ENCODE measurements at places on chromosomes 2 and 18.

DNA sequence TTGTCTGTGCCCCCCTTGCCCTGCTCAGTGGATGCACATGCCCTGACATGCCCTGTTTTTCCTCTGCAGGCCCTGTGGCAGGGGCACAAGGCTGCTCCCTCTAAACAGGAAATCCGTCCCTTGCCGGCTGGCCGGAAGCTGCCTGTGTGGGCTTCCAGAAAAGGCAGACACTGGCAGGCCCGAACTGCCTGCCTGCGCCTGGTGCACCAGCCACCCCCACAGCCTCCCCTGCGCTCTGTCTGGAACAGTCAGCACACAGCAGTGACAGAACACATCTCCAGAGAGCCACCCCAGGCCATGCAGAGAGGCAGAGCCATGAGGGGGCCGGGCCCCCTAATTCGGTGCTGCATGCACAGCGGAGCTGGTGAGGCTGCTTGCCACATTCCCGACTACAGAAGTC is 33.5 kb downstream of the LOXHD1 start:
- DNase-seq, result no peak

- no peak for DNase-seq
These were observed 222.9 kb upstream of the AGAP1 start for GRCh38 chr2:235270956-235271355.

DNA sequence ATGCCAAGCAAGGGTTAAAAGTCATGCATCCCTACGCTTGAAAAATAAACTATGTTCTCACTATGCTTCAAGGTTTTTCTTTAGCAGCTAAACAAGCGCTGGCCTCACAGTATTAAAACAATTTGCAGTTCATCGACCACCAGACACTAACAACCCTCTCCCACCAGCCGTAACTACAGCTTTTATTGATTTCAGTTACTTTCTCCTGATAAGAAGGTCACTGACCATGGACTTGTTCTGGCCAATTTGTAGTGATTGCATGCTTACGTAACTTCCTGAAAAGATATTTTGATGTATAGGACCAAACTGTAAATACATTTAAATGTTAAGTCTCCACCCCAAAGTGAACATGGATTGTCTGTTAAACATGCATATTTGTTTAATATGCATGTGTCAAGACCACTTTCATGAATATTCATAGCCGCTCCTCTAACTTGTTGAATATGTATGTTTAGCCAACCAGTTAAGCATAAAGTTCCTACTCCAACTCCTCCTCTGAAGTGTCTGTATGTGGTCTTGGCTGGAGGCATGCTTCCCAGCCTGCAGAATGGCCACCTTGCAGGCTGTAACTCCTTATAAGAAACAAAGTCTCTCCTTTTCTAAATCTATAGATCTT is 1.7 kb upstream of the THOC1 start:
- DNase-seq, result no peak

GRCh38 chr2:99085421-99085820 is 56.1 kb upstream of the C2orf15 start:
- no peak for DNase-seq

DNA sequence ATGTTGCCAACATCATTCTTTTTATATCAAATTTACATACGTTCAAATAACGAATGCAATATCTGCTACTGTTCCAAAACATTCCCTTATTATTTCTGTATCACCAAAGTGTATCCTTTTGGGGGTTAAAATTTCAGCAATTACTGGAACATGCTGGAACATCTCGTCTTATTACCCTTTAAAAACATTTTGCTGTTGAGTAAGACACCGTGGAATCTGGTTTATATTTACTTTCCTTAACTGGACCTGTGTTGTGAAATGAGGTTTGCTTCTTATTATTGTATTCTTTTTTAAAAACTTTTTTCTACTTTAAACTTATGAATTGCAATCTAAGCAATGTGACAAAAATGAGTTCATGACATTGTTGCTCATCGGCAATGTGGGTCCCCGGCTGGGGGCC is 87.4 kb upstream of the PTPRM start:
- DNase-seq, result peak; percentile 9

DNA sequence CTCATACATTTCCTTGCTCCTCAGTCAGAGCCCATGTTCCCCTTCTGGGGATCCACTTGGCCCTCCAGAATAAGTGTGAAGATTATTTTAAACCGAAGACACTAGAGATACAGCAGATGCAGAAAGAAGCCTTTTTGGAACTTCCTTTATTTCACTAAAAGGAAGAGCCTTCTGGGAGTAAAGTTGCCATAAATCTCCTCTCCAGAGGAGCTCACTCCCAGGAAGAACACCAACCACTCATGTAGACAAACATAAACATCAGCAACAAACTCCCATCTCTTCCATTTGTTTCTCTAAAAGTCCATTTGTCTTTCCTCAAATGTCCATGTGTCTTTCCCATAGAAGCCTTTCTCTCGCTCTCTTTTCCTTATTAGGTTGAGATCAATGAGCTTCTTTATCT is 62.4 kb upstream of the MSH6 start:
- DNase-seq, result no peak

GRCh38 chr2:225008179-225008856 is 34.0 kb downstream of the DOCK10 start:
- no peak for DNase-seq

- DNase-seq, result no peak
These were observed 179.8 kb upstream of the TRIB2 start for GRCh38 chr2:12536976-12537375.

- peak; percentile 26 for DNase-seq
These were observed 23.9 kb upstream of the CCDC68 start for GRCh38 chr18:54983041-54983686.

DNA sequence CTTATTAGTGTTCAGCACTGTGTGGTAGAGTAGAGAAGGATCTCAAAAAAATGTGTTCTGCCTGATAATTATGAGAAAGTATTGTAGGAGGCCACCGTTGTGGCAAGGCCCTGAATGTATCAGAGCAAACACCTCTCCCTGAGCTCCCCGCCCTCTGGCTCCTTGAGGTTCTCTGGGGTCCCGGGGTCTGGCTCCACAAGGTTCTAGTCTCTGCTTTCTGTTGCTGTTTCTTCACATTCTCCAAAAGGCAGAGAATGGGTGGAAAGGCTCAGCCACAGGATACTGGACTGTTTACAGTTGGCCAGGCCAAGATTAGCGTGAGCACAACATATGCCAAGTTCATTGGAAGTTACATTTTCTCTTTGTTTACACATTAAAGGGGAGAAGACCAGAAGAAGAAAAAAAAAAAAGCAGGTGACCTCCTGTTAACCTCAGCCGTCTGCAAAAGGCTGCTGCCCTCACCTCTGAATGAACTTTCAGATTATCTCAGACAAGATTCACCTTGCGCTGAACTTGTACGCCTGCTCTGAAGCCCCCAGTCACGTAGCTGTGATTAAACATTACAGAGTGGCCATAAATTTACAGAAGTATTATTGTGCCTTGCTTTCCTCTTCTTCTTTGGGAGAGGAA is 56.6 kb upstream of the CYP26B1 start:
- DNase-seq, result no peak

GRCh38 chr2:181124497-181124896 is 144.1 kb downstream of the UBE2E3 start:
- no peak for DNase-seq

- no peak for DNase-seq
These were observed 14.5 kb downstream of the TIA1 start for GRCh38 chr2:70233926-70234325.

DNA sequence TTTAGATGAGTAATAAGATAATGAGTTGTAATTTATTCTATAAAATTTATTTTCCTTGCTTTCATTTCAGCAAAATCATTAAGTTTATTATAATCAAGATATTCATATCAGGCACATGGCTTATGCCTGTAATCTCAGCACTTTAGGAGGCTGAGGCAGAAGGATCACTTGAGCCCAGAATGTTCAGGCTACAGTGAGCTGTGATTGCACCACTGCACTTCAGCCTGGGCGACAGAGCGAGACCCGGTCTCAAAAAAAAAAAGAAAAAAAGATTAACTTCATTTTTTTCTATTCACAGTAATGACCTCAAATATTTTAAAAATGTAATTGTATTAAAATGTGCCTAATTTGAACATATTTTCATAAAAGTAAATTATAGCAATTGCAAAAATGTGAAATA is 67.9 kb downstream of the ACYP2 start:
- no peak for DNase-seq

- DNase-seq, result no peak
These were observed 64.6 kb downstream of the COLEC12 start for GRCh38 chr18:435940-436339.

GRCh38 chr2:100143286-100143685 is 896 bp upstream of the AFF3 start:
- DNase-seq, result no peak

DNA sequence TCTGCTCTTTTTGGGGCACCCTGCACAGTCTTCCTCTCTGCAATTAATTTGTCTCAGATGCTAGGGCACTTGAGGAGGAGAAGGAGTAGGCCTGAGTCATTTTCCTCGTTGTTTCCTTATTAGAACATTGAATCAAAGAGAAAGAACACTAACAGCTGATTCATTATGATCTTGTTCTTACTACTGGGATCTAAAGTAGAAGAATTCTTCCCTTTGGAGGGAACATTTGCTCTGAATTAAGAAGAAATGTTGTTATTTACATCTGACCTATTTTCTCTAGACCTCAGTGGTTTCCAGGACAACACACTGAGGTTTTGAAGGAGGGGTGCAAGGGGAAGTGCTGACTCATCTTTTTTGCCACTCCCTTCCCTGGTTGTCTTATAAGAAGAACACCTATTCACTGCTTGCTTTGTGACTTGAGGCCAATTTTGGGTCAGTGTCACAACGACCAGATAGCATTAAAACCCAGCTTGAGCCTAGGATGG is 24.3 kb upstream of the STAT1 start:
- DNase-seq, result no peak

- no peak for DNase-seq
These were observed 37.5 kb downstream of the CMPK2 start for GRCh38 chr2:6828299-6828584.

DNA sequence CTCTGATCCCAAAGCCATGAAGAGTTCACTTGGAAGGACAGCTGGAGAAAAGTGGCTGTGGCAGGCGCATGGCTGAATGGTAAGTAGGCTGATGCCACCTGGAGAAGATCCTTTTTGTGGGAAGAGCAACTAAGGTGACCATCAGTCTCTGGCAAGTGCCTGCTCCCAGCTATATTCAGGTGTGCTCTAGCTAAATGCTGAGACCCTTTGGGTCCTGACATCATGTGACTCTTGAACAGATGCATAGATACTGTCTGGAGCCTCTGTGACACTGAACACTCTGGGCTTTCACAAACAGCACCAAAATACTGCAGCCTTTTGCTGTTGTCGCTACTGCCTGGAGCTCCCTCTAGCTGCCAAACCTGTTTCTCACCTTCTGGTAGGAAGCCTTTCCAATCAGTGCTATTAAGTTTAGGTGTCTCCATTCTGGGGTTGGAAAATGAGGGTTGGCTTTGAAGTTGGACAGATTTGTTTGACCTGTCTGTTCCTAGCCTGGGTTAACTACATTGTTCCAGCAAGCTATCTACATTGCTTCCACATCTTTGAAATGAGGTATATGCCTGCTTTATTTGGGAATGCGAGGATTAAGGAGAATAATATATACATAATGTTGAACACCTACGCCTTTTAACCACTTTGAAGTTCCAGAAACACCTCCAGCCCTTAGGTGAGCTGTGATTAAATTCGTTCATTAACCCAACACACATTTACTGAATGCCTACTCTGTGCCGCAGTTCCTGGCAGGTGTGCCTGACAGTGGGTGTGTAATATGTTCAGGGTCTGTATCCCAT is 3.1 kb downstream of the EGR4 start:
- DNase-seq, result no peak

GRCh38 chr2:39583213-39583612 is 82.5 kb upstream of the TMEM178A start:
- no peak for DNase-seq

GRCh38 chr2:8623576-8623957 is 58.3 kb upstream of the ID2 start:
- no peak for DNase-seq

- peak; percentile 57 for DNase-seq
These were observed 2.6 kb upstream of the THUMPD2 start for GRCh38 chr2:39781697-39782096.

DNA sequence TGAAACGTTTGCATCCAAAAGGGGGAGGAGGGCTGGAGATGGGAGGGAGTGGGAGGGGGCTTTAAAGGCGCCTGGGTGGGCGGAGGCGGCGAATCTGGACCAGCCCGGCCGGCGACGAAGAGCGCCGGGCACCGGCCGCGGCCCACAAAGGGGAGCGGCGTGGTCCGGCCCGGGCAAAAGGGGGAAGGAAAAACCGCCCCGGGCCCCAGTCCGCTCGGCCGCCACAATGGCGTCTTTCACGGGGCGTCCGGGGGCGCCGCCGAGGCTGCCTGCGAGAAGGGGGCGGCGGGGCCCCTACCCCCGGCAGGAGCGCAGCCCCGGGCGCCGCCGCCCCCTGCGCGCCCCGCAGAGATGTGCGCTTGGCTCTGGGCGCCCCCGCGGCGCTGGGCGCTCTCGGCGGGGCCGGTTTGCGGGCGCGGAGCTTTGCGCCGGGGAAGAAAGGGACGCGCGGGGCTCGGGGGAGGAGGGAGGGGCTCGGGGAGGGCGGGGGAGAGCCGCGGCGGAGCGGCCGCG is 108.1 kb upstream of the KCTD1 start:
- DNase-seq, result no peak

DNA sequence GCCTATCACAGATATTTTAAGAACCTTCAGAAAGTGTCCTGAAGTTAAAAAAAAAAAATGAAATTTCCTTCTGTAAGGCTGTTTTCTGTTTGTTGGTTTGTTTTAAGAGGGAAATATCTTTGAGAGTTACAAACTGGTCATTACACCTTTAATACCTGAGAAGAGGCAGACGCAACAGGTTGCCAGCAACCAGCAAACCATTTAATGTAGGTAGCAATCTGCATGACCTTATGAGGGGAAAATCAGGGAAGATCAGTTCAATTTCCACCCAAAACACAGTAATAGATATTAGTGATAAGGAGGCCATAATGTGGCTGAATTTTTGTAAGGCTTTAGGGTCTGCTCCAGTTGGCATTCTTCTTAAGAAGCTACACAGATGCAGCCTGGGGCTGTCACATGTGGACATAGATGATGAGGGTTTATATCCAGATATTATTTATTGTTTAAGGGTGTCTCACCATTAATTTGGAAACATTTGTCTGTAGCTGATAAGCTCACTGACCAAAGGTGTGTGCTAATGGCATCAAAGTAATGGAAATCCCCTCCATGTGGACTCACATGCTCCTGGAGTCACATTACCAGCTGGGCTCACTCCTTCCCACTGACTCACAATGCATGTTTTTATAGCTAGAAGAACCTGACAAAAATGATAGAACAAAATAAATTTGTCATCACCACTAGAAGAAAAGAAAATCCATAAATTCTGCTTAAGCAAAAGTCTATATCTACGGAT is 83.5 kb upstream of the DTNA start:
- no peak for DNase-seq
